ENCODE measurements at places on chromosomes 7 and 10. TPM values are rescaled to one million over a fixed set of nuclear protein-coding genes. Genes with fewer than 3 reads are reported as not detected.

Gene BMPER
- not detected for total RNA-seq

Gene PLAC9
- 221 TPM for total RNA-seq

Gene DNAJC9
- 5.3 TPM for total RNA-seq

Gene SYT15
- total RNA-seq = 50.9 TPM

Gene CADPS2
- total RNA-seq = 31.8 TPM

Gene SH2D4B
- total RNA-seq = not detected

Gene NPSR1
- total RNA-seq = not detected

Gene PDZD7
- total RNA-seq = 0.53 TPM

Gene NUPR2
- total RNA-seq = not detected

- no peak overlapping the region for H3K27ac ChIP-seq
- no peaks in the 10 kb centered on the region for H3K27me3 ChIP-seq
- no peak for DNase-seq
- no peak overlapping the region for H3K4me3 ChIP-seq
- no peaks in the 10 kb centered on the region for H3K4me1 ChIP-seq
These were observed 20.4 kb downstream of the BCCIP start for GRCh38 chr10:125843603-125844329.

DNA sequence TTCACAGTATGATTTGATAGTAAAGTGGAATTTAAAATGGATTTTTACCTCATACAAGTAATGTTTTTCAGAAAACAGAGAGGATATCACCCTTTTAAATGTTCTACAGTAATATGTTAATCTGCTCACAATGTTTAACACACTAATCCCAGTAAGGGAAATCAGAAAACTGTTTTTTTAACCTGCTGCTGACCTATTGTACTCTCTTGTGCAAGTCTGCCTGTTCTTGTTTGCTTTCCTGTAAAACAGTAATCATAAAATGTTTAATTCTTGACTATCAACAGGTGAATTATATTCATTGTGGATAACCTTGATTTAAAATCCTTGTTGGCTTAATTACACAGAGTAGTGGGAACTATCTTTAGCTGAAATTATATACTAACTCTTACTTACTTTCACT, 126.4 kb downstream of the GNAT3 start:
- no peaks in the 10 kb centered on the region for H3K36me3 ChIP-seq
- H3K27me3 ChIP-seq = no peaks in the 10 kb centered on the region
- no peak overlapping the region for H3K27ac ChIP-seq
- H3K4me1 ChIP-seq = no peaks in the 10 kb centered on the region
- DNase-seq = no peak
- H3K4me3 ChIP-seq = no peak overlapping the region

GRCh38 chr10:110699859-110700468, 55.8 kb downstream of the RBM20 start:
- no peak overlapping the region for H3K4me3 ChIP-seq
- peak; percentile 22 for DNase-seq
- no peaks in the 10 kb centered on the region for H3K4me1 ChIP-seq
- H3K27me3 ChIP-seq = no peaks in the 10 kb centered on the region

DNA sequence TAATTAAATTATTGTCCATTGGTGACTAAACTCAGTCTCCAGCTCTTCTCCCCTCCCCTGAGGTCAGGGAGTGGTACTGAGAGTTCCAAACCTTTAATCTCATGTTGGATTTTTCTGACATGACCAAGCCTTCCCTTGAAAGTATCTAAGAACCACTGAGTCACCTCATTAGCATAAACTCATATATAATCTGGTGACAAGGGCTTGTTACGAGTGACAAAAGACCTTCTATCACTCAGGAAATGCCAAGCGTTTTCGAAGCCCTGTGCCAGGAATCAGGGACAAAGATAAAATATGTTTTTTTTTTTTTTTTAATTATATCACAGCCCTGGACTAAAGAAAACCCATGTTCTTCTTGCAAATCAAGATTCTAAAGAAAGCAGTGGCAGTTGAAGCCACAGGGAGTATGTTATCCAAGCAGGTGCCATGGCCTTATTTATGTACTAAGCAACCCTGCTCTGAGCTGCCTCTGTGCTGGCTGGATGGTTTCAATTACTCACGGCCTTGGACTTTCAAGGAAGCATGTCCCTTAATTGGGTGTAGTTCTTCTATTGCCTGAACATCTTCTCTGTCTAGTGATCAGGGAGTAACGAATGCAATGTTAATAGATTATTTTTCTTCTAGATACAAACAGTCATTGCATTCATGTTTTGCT, 169.0 kb upstream of the PRKCQ start:
- H3K27me3 ChIP-seq = no peaks in the 10 kb centered on the region
- no peak overlapping the region for H3K4me3 ChIP-seq
- no peaks in the 10 kb centered on the region for H3K4me1 ChIP-seq
- no peaks in the 10 kb centered on the region for H3K36me3 ChIP-seq
- no peak for DNase-seq

DNA sequence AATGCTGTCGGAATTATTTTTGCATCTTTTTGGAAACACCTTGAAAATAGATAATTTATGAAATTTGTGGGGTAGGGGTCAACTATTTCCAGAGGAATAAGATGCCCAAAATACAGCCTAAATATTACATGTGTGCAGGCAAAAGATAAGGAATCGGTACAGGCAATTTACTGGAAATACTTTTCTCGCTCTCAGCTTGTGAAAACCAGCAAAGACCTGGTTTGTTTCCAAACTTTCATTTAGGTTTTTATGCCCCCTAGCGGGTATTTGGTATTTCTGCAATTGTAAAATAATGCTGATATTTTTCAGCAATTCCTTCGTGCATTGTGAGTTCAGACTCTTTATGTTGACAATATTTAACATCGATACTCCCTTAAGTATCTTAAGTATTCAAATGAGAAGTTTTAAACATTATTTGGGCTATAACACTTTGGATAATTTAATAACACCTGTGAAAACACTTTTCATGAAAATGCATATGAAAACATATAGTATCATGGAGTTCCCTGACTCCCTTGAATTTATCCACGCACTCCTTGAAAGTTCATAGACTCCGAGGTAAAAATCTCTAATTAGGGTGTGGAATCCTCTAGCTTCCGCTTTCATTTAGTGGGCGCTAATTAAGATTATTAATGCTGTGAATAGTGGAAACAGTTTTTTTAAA, 132.4 kb downstream of the TSPAN12 start:
- H3K4me3 ChIP-seq = no peak overlapping the region
- no peaks in the 10 kb centered on the region for H3K36me3 ChIP-seq
- no peaks in the 10 kb centered on the region for H3K27me3 ChIP-seq
- no peaks in the 10 kb centered on the region for H3K4me1 ChIP-seq

DNA sequence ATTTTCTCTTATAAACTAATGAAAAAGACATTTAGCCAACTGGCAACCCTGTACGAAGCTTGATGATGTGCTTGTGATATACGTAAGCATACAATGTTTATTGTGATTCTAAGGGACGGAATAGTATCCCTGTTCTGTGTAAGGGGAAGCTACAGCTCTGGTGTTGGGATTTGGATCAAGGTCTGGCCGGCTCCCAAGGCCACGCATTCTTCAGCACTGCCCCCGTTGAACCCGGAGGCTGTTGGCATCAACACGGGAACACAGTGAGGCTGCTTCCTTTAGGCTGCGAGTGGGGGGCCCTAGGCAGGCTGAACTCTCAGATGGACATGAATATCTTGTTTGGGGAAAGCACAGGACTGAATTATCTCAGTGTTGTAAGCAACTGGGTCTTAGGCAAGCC, 180.6 kb downstream of the CAMK1D start:
- no peak overlapping the region for H3K4me3 ChIP-seq
- DNase-seq = no peak
- no peak overlapping the region for H3K27ac ChIP-seq
- no peaks in the 10 kb centered on the region for H3K36me3 ChIP-seq
- no peaks in the 10 kb centered on the region for H3K4me1 ChIP-seq

GRCh38 chr10:115491526-115492140, 398.5 kb downstream of the ATRNL1 start:
- H3K4me1 ChIP-seq = no peaks in the 10 kb centered on the region
- H3K36me3 ChIP-seq = no peaks in the 10 kb centered on the region
- DNase-seq = no peak
- no peak overlapping the region for H3K4me3 ChIP-seq
- no peak overlapping the region for H3K27ac ChIP-seq

GRCh38 chr10:131024259-131025131, 287.0 kb downstream of the TCERG1L start:
- DNase-seq = no peak
- H3K4me3 ChIP-seq = no peak overlapping the region
- H3K4me1 ChIP-seq = no peaks in the 10 kb centered on the region
- H3K27ac ChIP-seq = no peak overlapping the region
- no peaks in the 10 kb centered on the region for H3K27me3 ChIP-seq

GRCh38 chr7:158763454-158764033, 58.9 kb upstream of the NCAPG2 start:
- H3K27me3 ChIP-seq = no peaks in the 10 kb centered on the region
- H3K4me1 ChIP-seq = no peaks in the 10 kb centered on the region
- no peak overlapping the region for H3K27ac ChIP-seq
- no peak for DNase-seq
- H3K36me3 ChIP-seq = peaks cover 67% of the 10 kb centered on the region

DNA sequence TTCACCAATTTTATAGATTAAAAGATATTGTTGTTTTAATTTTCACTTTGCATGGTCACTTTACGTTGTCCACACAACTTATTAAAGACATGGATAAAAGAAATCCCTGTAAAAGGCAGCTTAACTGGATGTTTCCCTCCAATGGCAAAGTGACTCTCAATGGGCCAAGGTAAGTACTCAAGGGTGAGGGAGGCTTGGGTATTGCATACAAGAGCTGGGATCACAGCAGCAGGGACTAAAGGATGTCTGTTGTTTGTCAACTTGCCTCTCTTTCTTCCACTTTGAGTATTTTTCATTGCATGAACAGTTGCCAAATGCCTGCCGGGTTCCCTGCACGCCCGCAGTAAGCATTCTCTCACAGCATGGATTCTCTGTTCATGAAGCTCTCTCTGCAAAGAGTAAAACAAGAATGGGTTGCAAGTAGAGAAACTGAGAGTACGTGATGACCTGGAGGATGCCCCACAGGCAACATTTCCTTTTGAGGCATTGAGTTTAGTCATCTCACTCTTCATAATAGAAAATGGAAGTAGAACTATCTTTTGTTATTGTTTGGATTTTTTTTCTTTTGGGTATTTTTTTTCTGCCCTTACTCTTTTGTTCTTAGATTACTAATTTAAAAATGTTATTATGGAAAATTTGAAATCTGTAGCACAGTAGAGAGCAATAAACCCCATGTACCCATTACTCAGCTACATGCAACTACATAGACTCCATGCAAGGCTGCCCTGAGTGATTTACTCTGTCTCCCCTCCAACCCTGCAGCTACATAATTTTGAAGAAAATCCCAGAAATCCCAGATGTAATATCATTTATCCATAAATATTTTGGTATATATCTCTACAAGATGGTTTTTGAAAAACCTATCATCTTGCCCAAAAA, 26.3 kb downstream of the GPR141 start:
- no peak for DNase-seq
- peaks cover 4% of the 10 kb centered on the region for H3K4me1 ChIP-seq
- no peak overlapping the region for H3K27ac ChIP-seq
- no peaks in the 10 kb centered on the region for H3K36me3 ChIP-seq
- no peaks in the 10 kb centered on the region for H3K27me3 ChIP-seq

DNA sequence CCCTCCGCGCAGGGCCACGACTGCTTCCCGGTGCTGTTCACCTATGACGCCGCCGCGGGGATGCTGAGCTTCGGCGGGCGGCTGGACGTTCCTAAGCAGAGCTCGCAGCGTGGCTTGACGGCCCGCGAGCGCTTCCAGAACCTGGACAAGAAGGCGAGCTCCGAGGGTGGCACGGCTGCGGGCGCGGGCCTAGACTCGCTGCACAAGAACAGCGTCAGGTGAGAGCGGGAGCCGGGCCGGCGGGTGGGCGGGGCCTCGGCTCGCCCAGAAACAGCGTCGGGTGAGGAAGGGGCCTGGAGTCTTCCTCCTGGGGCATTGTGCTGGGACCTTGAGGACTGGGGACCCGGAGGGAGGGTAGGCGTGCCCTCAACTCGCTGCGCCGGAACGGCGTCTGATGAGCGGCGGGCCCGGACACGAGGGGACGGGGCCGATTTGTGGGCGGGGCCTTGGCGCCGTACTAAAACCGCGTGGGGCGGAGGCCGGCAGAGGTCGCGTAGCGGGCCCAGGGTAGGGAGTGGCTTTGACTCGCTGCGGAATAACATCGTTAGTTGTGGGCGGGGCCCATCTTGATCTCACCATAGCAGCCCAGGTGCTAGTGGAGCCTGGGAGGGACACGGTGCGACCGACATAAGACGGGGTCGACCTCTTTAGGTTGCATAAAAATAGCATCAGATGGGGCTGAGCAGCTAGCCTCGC, 15.6 kb downstream of the PDAP1 start:
- peak overlapping the region; percentile 73 for H3K27ac ChIP-seq
- DNase-seq = peak; percentile 89
- H3K27me3 ChIP-seq = no peaks in the 10 kb centered on the region

- no peaks in the 10 kb centered on the region for H3K27me3 ChIP-seq
- H3K4me1 ChIP-seq = no peaks in the 10 kb centered on the region
- no peak overlapping the region for H3K4me3 ChIP-seq
These were observed 2.9 kb downstream of the PPP1R3A start for GRCh38 chr7:113915956-113916355.

DNA sequence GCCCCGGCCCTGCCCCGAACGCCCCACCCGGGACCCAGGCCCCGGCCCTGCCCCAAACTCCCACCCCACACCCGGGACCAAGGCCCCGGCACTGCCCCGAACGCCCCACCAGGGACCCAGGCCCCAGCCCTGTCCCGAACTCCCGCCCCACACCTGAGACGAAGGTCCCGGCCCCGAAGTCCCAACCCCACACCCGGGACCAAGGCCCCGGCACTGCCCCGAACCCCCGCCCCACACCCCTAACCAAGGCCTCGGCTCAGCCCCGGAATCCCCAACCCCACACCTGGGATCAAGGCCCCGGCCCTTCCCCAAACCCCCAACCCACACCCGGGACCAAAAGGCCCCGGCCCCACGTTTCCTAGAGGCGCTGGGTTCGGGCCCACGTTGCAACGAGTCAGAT, 1.1 kb upstream of the LARP4B start:
- no peaks in the 10 kb centered on the region for H3K27me3 ChIP-seq
- DNase-seq = no peak
- H3K4me3 ChIP-seq = peak overlapping the region; percentile 65
- no peaks in the 10 kb centered on the region for H3K36me3 ChIP-seq
- H3K27ac ChIP-seq = peak overlapping the region; percentile 94

DNA sequence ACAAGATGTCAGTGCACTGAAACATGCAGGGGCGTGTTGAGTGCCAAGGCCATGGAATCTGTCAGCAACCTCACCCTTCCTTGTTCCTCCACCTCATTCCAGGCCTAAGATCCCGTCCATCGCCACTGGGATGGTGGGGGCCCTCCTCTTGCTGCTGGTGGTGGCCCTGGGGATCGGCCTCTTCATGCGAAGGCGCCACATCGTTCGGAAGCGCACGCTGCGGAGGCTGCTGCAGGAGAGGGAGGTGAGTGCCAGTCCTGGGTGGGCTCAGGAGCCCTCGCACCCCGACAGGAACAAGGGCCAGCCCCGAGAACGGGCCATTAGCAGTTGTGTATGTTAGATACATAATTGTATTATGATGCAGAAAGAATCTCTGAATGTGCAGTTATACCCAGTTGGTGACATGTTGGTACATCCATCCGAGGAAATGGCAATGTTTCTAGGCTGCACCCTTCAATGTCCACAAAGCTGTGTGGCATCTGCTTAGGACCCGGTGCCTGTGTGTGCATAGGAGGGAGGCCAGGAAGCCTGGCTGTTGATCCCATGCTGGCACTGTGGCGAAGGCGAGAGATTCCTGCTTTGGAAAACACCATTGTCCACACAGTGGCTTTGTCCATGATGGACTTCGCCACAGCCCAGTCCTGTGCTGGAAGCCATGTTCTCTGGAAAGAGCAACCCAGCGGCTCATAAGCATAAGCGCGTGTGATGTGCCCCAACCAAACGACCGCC, 154.2 kb downstream of the EGFR start:
- H3K27me3 ChIP-seq = no peaks in the 10 kb centered on the region
- peaks cover 59% of the 10 kb centered on the region for H3K36me3 ChIP-seq
- no peak overlapping the region for H3K27ac ChIP-seq
- DNase-seq = peak; percentile 53
- peaks cover 14% of the 10 kb centered on the region for H3K4me1 ChIP-seq
